ENCODE measurements at places on chromosomes 4 and X. TPM values are rescaled to one million over a fixed set of nuclear protein-coding genes. Genes with fewer than 3 reads are reported as not detected.

Gene TNIP3
- not detected for total RNA-seq

DNA sequence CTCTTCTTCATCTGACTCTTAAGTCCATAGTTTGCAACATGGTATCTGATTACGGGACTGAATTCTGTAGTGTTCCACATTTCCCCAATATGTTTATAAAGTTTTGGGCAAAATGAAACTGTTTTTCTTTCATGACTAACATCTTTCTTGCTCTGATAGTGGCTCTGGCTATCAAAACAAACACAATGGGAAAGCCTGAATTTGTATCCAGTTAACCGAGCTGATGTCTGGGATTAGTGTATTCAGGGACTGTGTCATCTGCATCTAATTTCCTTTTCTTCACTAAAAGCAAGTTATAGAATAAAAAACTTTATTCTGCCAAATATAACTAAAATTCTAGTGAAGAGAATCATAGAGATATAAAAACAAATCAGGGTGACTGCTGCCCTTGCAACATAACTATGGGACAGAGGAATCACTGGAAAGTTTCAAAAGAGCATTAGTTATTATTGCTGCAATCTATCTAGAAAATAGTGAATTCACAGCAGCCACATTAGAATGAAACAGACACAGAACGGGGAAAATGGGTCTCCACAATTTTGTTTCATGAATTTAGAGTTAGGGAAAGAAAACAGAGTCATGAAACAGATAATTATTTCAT is 61.3 kb downstream of the ANTXR2 start:
- no peak for DNase-seq

Gene CLGN
- 5.3 TPM for total RNA-seq

GRCh38 chr4:123386609-123387008 is 10.0 kb upstream of the SPRY1 start:
- DNase-seq: peak; percentile 40

DNA sequence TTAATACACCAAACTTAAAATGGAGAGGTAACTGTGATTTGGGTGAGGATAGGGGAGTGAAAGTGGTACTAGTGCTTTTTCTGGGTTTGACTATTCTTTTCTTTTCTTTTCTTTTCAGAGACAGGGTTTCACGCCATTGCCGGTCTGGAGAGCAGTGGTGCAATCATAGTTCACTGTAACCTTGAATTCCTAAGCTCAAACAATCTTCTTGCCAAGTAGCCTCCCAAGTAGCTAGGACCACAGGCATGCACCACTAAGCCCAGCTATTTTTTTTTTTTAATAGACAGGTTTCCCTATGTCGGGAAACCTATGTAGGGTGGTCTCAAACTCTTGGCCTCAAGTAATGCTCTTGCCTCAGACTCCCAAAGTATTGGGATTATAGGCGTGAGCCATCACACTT is 3.0 kb upstream of the ARMCX4 start:
- no peak for DNase-seq

Gene GJB1
- 0.41 TPM for total RNA-seq

Gene FGB
- total RNA-seq: not detected

DNA sequence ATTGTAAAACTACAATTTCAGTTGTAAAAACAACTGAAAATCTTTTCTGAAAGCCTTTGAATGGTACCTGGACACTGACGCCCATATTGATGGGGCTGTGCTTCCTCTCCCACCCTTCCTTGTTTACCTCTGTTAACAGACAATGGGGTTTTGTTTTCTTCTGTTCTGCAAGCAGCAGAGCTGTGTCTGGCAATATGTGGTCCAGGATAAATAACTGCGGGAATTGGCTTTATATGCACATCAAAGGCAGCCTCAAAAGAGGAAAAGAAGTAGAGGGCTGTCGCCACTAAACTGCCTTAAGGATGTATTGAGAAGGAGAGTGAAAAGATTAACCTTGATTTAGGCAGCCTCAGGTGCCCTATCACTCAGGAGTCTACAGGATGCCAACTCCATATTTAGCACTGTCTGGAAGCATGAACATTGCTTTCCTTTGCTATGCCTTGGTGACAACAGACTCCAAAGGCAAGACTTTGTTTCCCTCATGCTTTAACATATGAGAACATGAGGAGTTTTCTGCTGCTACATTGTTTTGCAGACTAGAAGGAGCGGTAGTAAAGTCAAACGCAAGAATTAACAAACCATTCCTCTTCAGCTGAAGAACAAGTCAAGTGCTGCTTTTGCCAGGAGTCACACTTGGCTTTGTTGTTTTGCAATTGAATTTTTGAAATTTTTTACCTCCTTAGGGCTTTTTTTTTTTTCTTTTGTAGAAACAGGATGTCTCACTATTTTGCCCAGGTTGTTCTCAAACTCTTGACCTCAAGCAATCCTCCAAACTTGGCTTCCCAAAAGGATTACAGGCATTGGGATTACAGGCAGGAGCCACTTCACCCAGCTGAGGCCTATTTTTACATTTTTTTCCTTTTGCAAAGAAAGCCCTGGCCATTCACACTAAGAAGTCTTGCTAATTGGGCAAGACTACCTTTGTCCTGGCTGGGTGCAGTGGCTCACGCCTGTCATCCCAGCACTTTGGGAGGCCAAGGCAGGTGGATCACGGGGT is 3.0 kb downstream of the IL21 start:
- no peak for DNase-seq

Gene TBC1D14
- 57.1 TPM for total RNA-seq

- DNase-seq: peak; percentile 0
These were observed 443.6 kb downstream of the UBE2NL start for GRCh38 chrX:144327495-144327894.

DNA sequence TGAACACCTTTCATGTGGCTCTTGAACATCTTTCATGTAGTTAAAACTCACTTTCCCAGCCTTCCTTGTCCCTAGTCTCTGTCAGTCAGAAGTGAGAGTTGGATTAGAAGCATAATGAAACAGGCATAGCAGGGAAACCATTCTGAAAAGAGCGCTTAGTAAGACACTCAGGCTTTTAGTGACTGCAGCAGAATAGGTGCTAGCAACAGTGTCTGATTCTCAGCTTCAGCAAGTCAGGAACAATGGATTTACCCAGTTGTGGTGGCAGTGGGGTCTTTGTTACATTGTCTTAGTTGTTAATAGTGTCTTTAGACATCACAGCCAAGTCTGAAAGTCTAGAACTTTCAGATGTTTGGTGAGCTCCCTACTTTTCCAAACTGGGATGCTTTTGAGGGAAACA is 177.1 kb upstream of the PCDH7 start:
- DNase-seq: no peak

Gene NAP1L2
- 1.8 TPM for total RNA-seq

Gene BCLAF3
- total RNA-seq: 12.2 TPM

Gene SHOX
- not detected for total RNA-seq

Gene CSAG3
- total RNA-seq: not detected

GRCh38 chr4:70815370-70815769 is 24.3 kb downstream of the GRSF1 start:
- DNase-seq: no peak

Gene KIF4A
- 6.7 TPM for total RNA-seq

GRCh38 chrX:45758738-45759397 is 558.2 kb upstream of the DIPK2B start:
- no peak for DNase-seq

Gene UFSP2
- total RNA-seq: 48.9 TPM

GRCh38 chr4:185305979-185306442 is 89.7 kb downstream of the LRP2BP start:
- peak; percentile 14 for DNase-seq

DNA sequence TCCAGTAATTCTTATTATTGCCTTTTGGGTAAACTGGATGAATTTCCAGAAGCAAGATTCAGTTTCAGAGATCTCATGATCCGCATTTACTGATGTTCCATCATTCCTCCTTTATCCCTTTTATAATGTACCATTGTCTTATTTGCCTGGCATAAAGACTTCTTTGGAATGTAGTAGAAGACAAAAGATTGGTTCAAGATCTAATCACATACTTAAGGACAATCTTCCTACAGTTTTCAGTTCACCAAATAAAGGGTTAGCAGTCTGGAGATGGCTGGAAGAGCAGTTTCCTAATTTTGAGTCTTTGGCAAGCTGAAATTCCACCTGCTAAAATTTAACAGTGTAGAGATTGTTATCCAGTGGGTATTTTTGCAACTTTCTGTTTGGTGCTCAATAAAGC is 30.9 kb upstream of the HAND2 start:
- no peak for DNase-seq

DNA sequence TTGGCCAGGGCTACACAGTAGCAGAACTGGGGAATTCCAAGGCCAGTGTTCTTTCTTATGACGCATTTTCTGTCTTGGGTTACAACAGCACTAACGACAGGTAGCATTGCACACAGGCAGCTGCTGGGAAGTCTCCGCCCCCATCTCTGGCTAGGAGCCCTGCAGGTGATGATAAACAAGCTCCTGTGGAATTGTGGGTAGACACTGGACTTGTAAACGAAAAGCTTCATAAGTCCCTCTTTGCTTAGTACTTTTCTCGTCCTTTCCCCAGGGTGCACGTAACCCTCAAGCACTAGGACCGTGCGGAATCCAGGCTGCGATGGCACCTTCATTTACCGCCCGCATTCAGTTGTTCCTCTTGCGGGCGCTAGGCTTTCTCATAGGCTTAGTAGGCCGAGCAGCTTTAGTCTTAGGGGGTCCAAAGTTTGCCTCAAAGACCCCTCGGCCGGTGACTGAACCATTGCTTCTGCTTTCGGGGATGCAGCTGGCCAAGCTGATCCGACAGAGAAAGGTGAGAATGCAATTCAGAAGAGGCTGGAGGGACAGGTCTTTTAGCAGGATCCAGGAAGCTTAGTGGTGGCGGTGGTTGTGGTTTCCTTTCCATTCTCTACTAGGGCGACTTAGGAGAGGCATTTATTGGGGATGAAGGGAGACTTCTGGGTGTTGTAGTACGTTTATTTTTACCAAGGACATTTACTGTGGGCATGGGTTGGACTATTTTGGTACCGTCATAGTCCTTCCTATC is at the start of gene FAAH2:
Gene FAAH2 (plus strand): TSS at position 200 of the 745 bp plus-strand sequence. CDS start 120 bp downstream, at position 320.
- DNase-seq: peak; percentile 16

- peak; percentile 47 for DNase-seq
These were observed 41.6 kb downstream of the NPNT start for GRCh38 chr4:105936901-105937300.

DNA sequence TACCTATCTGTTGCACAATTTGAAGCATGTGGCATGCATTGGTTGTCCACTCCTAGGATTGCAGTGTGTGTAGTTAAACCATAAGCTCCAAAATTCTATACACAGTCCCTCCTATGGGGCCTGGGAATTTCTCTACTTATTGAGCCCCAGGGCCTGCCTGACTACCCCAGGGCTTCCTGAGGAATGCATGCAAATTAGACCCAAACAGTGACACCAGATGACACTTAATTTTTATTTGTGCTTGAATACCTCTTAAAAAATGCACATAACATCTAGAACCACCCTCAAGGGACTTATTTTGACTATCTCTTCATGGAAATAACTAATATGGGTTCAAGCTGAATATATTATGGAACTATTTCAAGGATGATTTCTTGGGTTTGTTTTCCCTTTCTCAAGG is 236.4 kb downstream of the PPP1R2C start:
- DNase-seq: no peak

Gene TMEM47
- total RNA-seq: 108 TPM

GRCh38 chrX:40174001-40174853 is 76.5 kb upstream of the BCOR start:
- peak; percentile 71 for DNase-seq

DNA sequence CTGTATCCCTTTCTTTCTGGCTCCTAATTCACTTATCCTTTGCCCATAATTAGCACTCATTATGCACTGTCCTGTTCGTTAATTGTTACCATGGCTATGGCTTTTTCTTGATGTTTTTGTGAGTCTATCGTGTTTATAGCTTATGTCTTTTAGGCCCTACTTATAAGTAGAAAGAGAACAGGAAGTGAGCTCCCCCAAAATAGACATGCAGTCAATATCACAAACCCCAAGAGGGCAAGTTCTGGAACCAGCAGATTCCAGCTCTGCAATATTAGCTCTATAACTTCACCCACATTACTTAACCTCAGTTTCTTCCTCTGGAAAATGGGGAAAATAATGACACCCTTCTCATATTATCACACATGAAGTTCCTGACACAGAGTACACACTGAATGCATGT is 7.4 kb upstream of the HS3ST1 start:
- DNase-seq: no peak

Gene SMIM10L2A
- total RNA-seq: 1.4 TPM

Gene SMARCA1
- total RNA-seq: 90.7 TPM

DNA sequence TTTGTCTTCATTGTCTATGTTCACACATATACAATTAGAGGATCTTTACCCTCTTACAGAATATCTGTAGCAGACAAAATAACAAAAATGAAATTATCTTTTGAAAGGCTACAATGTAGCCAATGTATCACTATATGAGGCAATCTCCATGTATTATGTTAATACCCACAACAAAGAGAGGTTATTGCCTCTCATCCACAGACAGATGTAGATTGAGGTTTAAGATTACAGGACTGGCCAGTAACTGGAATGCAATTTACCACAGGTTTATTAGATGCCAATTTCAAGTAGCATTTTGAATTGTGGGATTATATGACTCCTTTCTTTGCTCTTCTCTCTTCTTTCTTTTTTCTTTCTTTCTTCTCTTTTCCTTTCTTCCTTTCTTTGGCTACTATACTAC is 242.6 kb downstream of the ANKRD50 start:
- DNase-seq: no peak

GRCh38 chr4:41359422-41359775 is 102.7 kb downstream of the UCHL1 start:
- DNase-seq: no peak

DNA sequence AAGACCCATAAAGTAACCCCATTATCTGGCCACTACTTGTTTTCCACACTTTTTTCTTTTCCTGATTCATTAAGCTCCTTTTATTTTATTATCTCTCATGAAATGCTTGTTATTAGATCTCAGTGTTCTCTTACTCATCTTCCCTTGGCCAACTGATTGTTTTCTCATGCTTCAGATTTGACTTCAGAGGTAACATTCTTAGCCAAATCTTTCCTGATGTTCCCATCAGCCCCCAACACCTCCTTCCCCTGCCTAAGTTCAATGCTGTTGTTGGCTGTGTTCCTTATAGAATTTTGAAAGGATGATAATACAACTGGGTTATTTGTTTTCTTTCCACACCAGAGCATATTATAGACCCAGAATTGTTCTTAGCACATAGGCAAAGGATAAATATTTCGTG is 75.6 kb downstream of the BMPR1B start:
- no peak for DNase-seq

- DNase-seq: peak; percentile 45
These were observed 178.7 kb downstream of the SLIT2 start for GRCh38 chr4:20430259-20430941.

DNA sequence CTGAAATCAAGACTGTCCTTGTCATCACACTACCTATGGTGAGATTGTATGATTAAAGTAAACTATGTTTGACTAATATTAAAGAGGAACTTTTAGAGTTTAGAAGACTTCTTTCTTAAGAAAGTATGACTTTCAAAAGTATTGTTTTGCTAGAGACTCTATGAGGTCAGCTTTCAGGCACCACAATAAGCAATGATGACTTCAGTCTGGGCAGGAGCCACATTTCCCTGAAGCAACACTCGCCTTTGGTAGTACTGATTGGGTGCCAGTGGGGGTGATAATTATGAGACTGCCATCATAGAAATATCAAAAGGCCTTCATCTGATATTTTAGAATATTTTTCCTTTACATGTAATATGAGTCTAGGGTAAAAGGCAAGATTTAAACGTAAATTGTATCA is 212.6 kb downstream of the DTHD1 start:
- no peak for DNase-seq
